ENCODE measurements at places on chromosomes 2 and 18.

DNA sequence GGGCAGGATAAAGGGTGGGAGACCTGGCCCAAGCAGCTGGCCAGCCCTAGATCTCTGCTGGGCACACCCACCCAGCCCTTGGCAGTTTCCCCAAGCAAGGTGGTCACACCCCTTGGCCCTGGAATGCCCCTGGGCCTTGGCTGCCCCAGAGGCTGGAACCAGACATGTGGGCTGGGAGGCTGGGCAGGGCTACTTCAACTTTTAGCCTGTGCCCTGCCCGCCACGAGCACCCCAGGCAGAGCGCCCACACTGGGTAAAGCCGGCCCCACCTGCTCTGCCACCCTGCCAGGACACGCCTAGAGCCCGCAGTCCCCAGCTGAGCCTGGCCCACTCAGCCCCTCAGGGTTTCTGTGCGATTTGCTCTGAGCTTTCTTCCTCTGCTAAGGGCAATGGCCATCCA is 119.7 kb upstream of the SMAD2 start:
- DNase-seq = no peak

DNA sequence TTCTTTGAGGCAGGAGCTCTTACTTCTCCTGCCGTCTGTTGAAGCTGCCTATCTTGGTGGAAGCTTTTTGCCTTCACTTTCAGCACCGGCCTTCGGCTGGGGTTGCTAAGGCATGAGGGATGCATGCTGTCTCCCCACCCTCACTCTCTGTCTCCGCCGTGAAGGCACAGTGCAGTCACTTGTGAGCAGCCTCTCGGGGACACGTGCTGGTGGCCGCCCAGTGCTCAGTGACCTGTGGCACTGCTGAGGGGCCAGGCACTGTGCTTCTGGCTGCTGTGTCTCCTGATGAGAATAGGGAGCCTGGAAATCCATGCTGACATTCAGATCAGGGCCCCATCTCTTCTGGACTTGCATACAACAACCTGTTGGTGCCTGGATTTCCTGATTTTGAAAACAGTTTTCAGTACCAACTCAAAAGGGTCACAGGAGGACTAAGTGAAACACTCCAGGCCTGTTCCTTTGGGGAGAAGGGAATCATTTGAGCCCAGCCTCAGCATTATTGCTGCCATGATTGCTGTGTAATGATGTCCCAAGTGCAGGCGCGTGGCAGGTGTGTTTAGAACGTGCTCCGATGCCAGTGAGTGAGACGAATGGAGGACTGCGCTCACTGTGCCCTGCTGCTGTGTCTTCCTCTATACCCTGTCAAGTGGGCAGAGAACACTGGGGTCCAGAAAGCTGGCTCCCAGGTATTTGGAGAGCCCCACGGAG is 218.1 kb downstream of the SEPTIN10 start:
- no peak for DNase-seq

DNA sequence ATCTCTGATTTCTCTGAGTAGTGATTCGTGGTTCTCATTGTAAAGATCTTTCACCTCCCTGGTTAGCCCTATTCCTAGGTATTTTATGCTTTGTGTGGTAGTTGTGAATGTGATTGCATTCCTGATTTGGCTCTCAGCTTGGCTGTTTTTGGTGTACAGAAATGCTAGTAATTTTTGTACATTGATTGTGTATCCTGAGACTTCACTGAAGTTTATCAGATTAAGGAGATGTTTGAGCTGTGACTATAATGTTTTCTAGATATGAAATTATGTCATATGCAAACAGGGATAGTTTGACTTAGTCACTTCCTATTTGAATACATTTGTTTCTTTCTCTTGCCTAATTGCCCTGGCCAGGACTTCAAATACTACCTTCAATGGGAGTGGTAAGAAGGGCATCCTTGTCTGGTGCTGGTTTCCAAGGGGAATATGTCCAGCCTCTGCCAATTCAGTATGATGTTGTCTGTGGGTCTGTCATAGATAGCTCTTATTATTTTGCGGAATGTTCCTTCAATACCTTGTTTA is 251.9 kb upstream of the ZNF804A start:
- DNase-seq = no peak

- DNase-seq = no peak
These were observed 78.0 kb downstream of the DTNB start for GRCh38 chr2:25595393-25595792.

GRCh38 chr2:109057686-109058085 is 68.7 kb upstream of the EDAR start:
- no peak for DNase-seq

- DNase-seq = no peak
These were observed 95.1 kb upstream of the SALL3 start for GRCh38 chr18:78884502-78884901.

GRCh38 chr2:143336719-143337210 is 207.5 kb downstream of the ARHGAP15 start:
- DNase-seq = no peak

DNA sequence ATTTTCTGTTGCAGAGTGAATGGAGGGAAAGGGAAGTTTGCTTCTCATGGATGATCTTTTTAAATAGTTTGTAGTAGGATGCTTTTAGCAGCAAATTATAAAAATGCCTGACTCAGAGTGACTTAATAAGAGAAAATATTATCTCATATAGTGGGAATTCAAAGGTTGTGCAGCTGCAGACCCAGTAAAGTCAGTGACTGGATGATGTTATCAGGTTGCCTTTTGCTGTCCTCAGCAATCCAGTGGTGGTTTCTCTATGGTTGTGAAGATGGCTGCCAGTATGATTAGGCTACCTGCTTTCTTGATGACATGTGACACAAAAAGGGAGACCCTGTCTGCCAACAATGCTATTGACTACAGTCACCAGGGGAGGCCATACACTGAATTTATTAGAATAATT is 184.8 kb downstream of the DIS3L2 start:
- no peak for DNase-seq

- no peak for DNase-seq
These were observed 78.5 kb downstream of the MCFD2 start for GRCh38 chr2:46837112-46837454.

- DNase-seq = no peak
These were observed 12.9 kb downstream of the CCDC148 start for GRCh38 chr2:158443606-158444005.

DNA sequence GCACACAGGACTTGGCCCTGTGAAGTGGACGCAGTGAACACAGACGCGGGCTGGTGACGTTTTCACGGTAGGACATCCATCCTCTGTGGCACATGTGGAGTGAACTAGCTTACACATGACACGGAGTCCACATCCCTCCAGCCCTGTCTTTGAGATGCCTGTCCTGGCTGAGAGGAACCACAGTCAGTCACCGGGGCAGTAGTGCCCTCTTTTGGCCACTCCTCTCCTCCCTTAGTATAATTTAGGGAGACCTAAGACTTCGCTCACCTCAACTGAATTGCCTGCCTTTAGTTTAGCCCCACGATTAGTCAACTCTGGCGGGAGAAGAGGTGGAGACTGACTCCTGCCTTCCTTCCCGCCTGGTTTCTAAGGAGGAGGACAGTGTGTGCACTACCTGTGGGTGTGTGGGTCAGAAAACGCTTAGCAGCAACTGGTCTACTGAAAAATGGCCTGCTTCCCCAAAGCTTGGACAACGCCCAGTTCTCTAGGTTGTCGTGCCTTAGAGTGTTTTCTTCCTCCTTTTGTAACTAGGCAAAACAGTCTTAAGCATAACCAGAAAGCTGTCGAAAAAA is 70.6 kb downstream of the MBP start:
- DNase-seq = peak; percentile 91

GRCh38 chr2:196153480-196153879 is 17.9 kb downstream of the STK17B start:
- no peak for DNase-seq

- DNase-seq = no peak
These were observed 208.5 kb downstream of the CAMKMT start for GRCh38 chr2:44570271-44570670.
